ENCODE measurements at places on chromosomes 2 and 18.

GRCh38 chr18:46320297-46320696 is 216.1 kb downstream of the HAUS1 start:
- DNase-seq = no peak

- DNase-seq = no peak
These were observed 801 bp downstream of the OSR1 start for GRCh38 chr2:19357402-19358241.

DNA sequence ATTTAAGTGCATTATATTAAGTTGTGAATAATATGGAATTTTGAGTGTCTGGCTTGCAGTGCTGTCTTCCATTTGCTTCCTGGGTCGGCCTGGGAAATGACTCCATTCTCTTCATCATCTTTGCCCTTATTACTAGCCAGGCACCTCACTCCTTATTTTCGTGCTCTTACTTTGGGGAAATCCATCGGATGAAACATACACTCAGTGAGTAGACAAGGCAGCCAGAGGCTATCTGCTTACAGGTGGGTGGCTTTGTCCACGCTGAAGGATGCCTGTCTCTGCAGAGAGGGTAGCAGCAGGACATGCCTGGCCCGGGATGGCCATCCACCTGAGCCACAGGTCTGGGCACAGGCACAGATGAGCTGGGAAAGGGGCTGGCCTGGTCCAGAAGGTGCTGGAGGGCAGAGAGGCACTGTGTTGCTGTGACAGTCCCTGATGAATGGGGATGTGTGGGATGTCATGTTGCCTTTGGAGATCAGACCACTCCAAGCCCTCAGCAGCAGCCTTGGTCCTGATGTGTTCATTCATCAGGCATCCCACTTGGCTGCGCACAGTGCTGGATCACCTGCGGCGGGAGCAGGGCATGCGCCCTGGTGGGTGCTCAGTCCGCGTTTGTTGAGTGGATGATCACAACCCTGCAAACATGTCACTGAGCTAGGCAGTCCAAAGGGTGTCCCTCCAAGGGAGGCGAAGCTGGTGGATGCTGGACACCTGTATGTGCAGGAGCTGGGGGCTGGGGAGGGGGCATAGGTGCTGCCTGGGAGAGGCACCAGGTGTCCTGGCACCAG is 236.0 kb downstream of the LDLRAD4 start:
- DNase-seq = no peak

DNA sequence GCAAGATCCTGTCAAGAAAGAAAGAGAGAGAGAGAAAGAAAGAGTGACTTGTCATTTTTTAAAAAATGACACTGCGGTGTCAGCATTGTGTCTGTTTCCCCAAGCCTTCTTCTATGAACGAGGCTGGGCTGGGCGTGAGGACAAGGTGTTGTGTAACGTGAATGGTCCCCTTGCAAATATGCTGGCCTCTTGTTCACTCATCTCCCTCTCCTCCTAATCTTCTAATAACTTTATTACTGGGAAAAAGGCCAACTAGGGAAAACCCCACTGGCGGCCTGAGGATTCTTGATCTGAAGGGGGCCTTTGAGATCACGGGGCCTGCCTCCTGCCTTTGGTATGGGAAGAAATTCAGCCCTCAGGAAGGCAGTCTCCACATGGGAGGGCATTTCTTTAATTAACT is 163.1 kb downstream of the MIB1 start:
- no peak for DNase-seq

GRCh38 chr2:118940486-118941120 is 1.4 kb upstream of the MARCO start:
- no peak for DNase-seq

GRCh38 chr2:239186516-239187357 is 214.1 kb downstream of the HDAC4 start:
- no peak for DNase-seq

DNA sequence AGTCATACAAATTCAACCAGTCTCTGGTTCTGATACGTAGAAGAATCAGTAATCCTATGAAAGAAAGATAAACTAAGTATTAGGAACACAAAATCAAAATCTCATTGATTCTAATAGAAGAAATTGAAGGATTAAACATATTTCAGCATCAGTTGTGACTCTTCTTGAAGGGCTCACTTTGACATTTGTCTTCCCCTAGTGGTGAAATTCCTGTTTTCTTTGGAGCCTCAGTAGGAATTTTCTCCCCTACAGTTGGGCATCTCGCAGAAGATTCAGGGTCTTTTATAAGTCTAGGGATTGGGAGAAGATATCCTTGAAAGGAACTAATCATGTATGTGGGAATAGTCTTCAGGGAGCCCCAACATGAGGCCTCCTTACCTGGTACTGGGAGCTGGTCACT is 2.8 kb upstream of the CRYGB start:
- DNase-seq = no peak

DNA sequence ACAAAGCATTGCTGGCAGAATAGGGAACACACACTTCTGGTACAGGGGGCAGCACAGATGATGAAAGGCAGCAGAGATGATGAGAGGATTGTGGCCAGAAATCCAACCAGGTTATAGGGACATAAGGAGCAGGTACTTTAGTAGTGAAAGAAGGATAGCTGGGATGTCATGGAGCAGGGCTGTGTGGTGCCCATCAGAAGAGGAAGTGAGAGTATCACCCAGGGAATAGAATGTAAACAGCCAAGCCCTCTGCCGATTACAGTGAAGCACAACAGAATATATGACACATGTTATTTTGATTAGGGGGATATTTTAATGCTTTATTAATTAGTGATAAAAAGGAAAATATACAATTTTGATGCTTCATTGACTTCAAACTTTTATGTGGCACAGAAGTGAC is 883.4 kb upstream of the CDH2 start:
- DNase-seq = no peak

- no peak for DNase-seq
These were observed 76.5 kb downstream of the CCDC102B start for GRCh38 chr18:68874361-68874760.

- DNase-seq = no peak
These were observed 197.9 kb downstream of the NEDD4L start for GRCh38 chr18:58241877-58242276.

DNA sequence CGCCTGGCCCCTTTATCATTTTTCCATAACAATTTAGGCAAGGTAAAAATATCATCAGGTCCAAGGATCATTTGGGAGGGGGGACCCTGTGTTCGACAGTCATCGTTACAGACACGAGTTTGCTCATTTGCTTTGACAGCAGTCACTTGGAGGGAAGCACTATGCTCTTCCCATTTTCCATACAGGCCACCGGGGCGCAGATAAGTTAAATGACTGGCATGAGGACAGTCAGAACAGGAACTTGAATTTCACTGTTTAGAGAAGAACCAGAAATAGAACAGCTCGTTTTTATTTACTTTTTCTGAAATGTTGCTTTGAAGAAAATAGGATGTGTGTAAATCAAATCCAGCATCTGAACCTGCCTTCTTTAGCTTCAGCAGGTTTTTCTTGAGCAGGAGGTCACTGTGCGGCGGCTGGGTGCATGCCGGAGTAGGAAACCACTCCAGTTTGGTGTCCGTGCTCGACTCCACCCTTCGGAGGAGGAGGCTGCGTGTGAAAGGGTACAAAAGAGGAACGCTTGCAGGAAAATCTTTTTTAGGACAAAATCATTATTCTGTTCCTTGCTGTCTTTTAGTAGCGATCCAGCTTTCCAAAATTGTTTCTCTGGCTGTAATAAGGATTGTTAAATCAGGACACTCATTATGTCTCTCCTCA is 15.2 kb downstream of the NPAS2 start:
- no peak for DNase-seq

Measured in stimulated activated CD8-positive, alpha-beta memory T cell treated with anti-CD3 and anti-CD28 coated beads, Interleukin-12 subunit alpha, Interleukin-12 subunit beta, amount 100 ng/mL, for 1 hour (primary cell).